Endothelial cell (in vitro differentiated cells): ENCODE measurements at places on chromosomes 5 and 9.

DNA sequence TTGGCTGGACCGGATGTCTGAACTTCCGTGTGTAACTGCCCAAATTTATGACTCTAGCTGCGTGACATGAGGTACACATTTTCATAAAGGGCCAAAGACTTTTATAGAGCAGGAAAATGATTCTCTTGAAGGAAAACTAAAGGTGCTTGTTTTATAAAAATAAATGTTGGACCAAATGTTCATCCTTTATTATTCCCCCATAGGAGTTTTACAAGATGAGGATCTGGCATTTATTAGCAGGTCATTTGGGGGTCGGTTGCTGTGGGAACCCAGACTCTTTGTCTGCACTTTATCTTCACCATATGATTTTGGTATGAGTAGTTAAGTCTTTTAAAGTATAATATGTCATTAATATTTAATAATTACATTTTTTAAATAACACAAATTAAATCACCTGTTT is 571.2 kb downstream of the EFNA5 start:
- no peak for DNase-seq

DNA sequence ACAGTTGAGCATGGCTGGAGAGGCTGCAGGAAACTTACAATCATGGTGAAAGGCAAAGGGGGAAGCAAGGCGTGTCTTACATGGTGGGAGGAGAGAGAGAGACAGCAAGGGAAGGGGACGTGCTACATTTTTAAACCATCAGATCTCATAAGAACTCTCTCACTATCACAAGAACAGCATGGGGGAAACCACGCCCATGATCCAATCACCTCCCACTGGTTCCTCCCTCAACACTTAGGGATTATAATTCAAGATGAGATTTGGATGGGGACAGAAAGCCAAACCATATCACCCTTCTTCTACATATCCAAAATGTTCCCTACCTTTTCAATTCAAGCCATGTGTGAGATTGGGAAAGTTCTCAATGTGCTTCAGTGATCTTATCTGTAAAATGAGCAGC is 22.9 kb upstream of the GLRX start:
- DNase-seq, result no peak

DNA sequence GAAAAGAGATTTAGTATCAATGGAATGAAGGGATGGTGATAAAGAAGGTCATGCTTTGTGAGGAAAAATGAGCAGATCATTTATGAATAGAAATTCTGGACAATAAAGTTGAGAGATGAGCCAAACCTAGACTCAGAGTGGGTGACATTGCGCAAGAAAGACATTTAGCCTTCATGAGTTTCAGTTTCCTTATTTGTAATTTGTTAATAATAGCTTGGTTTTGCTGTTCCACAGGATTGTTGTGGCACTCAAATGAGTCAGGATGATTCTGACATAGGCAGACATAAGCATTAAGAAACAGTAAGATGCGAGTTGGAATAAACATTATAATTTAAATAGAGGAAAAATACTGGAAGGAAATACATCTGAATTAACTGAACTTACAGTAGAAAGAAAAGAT is 34.8 kb downstream of the ITGA2 start:
- no peak for DNase-seq

GRCh38 chr5:71949772-71950171 is 157.5 kb upstream of the MAP1B start:
- DNase-seq, result no peak

DNA sequence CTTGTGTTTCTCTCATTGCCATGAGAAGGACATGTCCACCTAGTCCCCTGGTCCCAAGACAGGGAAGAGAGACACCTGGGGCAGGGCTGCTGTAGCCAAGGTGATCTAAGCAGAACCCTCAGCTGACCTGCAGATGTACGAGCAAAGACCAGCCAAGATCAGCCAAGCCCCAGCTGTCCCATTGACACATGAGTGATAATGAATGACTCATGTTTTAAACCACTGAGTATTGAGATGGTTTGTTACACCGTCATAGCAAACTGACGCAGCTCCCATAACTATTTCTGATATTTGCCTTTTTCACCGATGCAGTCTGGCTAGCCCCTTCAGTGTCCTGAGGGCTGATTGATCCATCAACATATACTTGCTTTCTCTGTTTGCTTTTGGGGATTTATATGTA is 6.7 kb downstream of the OR1K1 start:
- no peak for DNase-seq

DNA sequence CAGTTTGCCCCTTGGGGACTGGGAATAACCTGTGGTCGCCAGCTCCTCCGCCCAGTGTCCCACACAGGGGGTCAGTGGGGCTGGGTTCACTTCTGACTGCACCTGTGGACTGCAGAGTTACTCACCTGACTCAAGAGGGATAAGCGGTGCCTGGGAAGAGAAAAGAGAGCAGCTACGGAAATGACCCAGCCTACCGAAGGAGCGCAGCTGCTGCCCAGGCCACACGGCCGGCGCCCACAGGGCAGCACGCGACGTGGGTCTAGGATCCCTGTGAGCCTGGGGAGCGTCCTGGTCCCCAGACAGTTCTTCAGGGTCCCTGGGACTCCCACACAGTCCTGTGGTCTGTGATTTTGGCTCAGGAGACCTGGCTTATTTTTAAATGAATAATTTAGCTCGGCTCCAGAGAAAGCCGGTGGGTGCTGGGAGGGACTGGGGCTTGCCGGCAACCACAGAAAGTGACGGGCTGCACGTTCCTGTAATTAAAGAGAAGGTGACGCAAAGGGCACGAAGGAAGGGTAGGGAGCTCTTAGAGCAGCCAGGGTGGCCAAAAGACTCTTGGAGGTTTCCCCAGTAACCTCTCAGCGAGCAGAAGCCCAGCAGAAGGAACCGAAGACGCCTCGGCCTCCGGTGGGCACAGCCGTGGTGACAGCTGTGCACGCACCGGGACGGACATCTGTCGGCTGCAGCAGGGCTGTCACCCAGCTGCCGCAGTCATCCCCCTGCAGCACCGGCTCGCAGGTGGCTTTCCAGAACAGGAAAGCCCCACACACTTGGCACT is 97.5 kb upstream of the FCN2 start:
- DNase-seq, result no peak

GRCh38 chr9:112836394-112836793 is 54.3 kb downstream of the SLC46A2 start:
- no peak for DNase-seq

DNA sequence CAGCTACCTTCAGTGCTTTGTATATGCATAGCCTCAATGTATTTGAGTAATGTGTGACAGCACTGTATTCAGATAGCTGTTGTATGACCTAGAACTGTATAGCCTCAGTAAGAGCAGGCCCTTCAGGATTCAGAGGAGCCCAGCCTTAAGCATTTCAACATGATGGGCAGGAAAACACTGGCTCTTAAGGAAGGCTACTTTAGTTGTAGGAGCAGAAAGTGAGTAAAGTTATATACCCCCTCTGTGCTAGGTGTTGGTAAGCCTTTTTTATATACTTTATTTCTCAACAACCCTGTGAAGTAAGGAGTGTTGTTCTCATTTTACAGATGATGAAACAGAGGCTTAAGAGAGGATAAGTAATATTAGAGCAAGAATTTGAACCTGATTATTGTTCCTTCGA is 1.5 kb upstream of the GPR21 start:
- DNase-seq, result no peak
